Fibroblast of pulmonary artery (primary cell): ENCODE measurements at places on chromosomes 12 and 14.

- DNase-seq: no peak
Observed at GRCh38 chr14:55540847-55541773, 38.9 kb upstream of the KTN1 start.

GRCh38 chr14:68043752-68044151 is 224.2 kb downstream of the RAD51B start:
- no peak for DNase-seq

DNA sequence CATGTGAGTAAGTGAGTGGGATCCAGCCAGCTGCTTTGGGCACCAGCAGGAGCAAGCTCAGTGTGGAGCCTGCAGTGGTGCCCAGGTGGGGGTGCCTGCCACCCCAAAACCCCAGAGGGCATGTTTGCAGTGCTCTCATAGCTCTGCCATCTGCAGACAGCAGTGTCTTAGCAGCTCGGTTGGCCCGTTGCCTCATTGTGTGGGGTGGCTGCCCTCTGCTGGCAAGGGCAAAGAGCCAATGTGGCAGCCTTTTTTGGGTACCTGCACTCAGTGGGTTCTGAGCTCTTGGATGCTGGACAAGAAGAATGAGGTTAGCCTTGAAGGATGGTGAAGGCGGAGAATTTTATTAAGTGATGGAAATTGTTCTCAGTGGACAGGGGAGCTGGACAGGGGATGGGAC is 52.3 kb downstream of the NEUROD4 start:
- DNase-seq: peak; percentile 17

GRCh38 chr12:26799741-26800140 is 33.3 kb downstream of the ITPR2 start:
- no peak for DNase-seq

DNA sequence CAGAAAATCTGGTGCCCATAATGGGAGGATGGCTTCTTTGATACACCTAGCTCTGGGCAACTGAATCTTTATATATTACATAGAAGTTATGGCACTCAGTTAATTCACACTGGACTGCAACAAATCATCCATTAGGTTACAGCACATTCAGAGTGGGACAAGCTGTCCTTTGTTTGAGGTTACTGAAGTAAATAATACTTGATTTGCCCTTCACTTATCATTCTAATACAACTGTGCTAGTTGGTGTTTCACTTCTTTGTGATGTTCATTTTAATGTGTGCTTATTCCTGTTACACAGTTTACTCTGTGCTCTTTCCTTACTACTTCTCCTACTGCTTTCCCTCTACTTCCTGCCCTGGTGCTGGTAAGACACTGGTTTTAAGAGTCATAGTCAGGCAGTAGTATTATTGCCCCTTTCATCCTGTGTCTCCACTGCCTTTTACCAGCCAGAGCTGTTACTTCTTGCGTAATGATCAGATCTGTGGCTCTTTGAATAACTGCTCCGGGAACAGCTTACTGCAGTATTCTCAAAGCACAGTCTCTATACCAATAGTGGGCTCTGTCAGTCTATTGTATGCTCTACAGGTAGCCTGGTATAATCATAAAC is 36.4 kb upstream of the GXYLT1 start:
- peak; percentile 56 for DNase-seq

GRCh38 chr12:110444455-110444854 is 5.7 kb downstream of the ARPC3 start:
- DNase-seq: no peak

DNA sequence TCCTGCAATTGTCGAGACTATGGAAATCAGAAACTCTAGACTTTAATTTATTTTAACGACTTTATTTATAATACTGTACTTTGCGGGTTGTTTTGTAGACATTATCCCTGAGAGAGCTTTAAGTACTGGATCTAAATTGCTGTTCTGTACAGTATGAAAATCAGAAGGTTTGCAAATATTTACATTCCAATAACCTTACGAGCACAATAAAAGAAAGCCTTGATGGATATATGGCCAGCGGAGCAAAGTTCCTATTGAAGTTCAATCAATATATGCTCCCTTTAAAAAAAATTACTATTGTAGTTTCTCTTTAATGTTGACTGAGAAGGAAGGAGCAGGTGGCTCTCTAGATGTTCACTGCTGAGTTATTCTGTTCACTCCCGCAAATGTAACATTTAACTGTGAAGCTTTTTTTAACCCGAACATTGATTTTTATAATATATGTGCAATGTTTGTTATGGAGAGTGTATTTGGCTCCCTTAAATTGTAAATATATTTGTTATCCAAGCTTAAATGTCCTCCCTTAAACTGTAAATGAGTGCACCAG is 235.3 kb downstream of the PLCZ1 start:
- no peak for DNase-seq

GRCh38 chr12:99670635-99671034 is 23.1 kb downstream of the GARIN6 start:
- peak; percentile 1 for DNase-seq

- peak; percentile 54 for DNase-seq
Observed at GRCh38 chr12:58727521-58727920, 192.8 kb downstream of the LRIG3 start.

DNA sequence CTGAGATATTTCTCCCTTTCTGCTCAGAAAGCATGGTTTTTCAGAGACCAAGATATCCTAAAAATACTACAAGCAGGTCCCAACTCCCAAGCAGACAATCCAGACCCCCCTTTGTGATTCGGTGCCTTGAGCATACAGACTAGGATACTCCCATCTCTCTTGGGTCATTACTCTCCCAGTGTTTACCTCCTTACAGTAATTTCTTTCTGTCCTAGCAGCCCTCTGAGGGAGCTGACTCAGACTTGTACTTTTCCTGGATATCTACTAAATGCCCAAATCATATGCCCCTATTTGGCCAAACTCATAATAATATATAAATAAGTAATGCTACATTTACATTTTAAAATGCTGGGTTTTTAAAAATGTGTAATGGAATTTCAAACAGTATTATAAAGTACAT is 355.6 kb downstream of the LRIG3 start:
- peak; percentile 27 for DNase-seq

DNA sequence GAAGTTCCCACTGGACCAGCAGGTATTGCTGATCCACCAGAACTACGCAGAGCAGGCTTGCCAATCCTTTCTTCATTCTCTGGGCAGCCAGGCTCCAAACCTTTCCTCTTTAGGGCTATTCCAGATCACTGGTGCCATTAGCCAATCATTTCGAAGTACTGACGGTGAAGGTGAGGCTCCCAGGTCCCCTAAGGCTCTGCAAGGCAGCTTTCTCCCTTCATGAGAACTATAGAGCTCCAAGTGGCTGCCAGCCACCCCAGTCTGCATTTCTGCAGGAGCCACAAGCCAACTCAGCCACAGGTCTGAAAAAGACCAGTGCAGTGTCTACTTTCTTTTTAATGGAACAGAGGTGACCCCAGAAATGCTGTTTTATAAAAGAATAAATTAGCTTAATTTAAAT is 48.7 kb downstream of the RAB35 start:
- DNase-seq: no peak

GRCh38 chr14:85058150-85058549 is 471.8 kb upstream of the FLRT2 start:
- peak; percentile 3 for DNase-seq

- no peak for DNase-seq
Observed at GRCh38 chr12:14138495-14138894, 157.1 kb upstream of the GRIN2B start.

GRCh38 chr12:102702447-102703114 is 214.5 kb downstream of the PAH start:
- DNase-seq: peak; percentile 75

DNA sequence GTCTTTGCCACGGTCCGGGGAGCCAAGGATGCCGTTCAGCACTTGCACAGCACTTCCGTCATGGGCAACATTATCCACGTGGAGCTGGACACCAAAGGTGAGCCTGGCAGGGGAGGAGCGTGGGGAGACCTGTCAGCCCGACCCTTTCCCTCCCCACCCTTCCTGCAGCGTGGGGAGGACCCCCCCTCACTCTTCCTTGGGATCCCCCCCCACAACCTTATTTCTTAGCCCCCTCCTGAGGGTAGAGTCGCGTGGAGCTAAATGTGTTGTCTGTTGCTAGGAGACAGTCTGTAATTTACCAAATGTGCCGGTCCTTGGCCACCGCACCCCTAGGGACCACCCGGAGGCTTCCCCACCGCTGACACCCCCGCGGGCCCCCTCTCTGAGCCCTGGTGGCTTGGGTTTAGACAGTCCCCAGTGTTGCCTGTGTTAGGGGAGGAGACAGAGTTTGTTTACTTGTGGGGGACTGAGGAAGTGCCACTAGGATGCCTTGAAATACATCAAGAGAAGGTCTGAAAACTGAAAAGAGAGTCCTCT is 2.3 kb downstream of the SETD1B start:
- DNase-seq: no peak
